ENCODE measurements at places on chromosomes 2 and 18.

DNA sequence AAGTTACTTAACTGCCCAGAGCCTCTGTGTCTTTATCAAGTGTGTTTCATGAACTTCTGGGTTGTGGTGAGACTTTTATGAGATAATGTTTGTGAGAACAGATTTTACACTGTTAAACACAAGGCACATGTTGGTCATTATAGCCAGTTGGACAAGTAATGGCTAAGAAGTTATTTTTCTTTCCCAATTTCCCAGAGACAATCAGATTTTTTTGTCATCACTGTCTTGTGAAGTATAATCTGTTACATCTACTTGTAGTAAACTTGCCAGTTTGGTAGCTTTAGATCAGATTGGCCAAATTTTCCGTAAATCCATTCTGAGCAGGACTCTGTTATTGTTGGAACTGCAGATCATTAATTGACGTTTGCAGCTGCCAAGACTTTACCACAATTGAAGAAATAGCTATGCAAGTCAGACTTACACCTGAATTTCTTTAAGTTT is 838.8 kb downstream of the SLC4A3 start:
- no peak for DNase-seq

- DNase-seq = no peak
Measured at GRCh38 chr2:12277241-12278034, 439.3 kb upstream of the TRIB2 start.

DNA sequence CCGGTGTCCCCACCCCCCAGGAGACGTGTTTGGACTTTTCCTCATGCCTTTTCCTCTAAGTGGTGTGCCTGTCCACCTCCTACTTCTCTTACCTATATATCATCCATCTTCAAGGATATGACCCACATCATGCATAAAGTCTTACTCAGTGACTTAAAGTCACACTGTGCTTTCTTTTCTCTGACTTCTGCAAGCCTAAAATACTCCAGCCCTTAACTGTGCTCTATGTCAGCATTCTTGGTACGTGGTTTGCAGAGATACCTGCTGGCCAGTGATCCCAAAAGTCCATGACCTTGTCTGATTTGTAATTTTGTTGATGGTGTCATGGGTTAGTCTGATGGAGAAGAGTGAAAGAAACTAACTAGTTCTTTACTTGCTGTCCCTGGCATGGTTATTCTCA is 393.6 kb upstream of the NRP2 start:
- DNase-seq = no peak

DNA sequence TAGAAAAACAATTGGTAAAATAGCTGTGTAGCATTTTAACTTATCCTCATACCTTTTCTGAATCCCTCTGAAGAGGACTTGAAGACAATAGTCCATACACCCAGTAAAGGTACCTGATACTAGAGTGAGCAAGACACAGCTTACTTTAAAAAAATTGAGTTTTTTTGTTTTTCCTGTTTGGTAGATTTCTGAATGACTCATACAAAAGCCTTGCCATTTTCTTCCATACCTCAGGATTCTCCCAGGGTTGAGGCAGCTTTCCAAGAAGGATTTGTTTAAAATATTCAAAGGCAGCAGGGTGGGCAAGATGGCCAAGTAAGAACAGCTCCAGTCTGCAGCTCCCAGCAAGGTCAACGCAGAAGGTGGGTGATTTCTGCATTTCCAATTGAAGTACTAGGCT is 551.0 kb upstream of the LRATD1 start:
- no peak for DNase-seq

DNA sequence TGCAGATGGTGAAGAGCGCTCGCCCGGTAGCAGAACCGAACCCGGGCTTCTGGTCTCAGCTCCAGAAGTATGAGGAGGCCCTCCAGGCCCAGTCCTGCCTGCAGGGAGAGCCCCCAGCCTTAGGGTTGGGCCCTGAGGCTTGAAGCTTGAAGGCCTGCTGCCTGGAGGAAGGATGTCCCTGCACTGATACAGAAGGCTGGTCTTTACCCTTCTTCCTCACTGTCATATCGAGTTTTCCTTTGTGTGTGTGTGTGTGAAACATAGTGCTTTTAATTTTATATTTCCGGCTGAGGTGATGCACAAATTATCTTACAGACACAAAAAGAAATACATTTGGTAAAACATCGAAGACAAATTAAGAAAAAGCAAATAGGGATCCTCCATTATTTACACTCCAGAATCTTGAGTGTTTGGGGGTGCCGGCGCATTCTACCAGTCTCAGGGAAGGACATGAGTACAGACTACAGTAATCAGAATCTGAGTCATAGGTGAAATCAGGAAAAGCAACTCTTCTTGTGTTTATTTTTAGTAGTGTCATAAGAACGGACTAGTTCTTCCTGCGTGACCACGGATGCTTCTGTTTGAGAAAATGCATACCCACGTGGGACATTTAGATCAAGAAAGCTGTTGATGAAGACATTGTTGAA is 1.3 kb downstream of the DUSP28 start:
- no peak for DNase-seq
